ENCODE measurements at places on chromosomes 12 and 14. TPM values are rescaled to one million over a fixed set of nuclear protein-coding genes. Genes with fewer than 3 reads are reported as not detected.
A peak's percentile ranks its signal among the peaks of the same experiment; 100 is the strongest.

GRCh38 chr12:49231878-49232655 is 32.8 kb upstream of the TUBA1C start:
- no peak for DNase-seq

- no peak for DNase-seq
Measured at GRCh38 chr14:27242874-27243273, 645.0 kb upstream of the NOVA1 start.

DNA sequence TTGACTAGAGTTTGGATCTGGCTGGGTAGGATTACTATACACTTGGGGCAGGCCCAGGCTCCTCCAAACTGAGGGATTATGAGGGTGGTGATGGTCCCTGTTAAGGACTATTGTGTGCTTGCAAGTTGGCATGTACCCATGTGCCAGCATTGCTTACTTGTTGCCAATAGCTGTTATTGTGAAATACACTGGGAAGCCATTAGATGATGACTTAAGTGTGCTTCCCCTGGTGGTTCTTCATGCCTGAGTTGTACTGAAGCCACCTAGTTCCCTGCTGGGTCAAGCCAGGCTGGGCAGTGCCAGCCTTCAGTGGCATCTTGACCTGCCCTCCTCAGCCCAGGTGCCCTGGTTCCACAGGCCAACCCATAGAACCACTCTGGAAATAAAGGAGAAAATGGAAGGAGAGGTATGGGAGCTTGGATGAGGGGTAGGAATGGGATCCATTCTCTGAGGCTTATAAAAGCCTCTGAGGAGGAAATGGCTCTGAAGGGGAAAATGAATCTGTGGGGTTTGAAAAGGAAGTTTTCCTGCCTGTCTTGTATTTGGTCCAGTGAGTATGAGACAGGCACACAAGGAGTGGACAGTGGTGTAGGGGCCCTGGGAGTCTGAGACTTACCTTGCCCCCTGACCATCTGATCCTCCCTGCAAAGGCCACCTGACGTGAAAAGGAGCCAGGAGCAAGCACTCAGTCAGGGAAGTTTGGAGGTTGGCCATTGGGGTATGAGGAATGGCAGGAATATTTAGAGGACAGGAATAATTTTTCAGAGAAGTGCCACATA is 724 bp downstream of the LTB4R start:
- no peak for DNase-seq

DNA sequence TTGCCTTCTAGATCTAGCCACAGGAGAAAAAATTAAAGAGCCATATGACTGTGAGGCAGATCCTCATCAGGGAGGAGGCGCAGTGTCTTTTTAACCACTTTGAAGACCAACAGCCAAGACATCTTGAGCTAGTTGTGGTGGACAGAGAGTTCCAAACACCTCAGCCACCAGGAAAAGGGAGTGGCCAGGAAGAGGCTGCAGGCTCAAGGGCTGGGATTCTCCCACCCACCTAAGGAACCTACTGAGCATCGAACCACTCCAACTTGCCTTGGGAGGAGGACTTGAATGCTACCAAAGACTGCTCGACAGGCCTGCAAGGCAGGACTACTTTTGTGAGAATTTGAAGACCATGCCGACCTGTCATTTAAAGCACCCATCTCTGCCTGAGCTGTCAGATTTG is 14.5 kb upstream of the MDM2 start:
- no peak for DNase-seq

DNA sequence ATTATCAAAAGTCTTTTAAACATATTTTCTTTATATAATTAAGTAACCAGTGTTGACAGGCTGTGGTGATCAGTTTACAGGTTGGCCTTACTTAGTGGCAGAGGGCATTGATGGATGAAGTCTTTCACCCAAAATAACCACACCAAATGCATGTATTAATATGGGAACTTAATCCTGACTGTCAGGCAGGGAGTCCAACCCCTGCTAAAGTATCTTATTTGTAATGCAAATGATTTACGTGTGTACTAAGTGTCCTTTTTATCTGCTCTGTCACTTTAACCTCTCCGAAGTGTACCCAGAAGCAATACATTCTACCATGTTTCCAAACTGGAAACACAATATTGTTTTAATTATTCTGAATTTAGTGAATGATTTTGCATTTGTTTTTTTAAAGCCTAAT is 1.4 kb downstream of the MYBPC1 start:
- DNase-seq: no peak

GRCh38 chr12:64946132-64946829 is 121.8 kb downstream of the TBC1D30 start:
- DNase-seq: no peak

DNA sequence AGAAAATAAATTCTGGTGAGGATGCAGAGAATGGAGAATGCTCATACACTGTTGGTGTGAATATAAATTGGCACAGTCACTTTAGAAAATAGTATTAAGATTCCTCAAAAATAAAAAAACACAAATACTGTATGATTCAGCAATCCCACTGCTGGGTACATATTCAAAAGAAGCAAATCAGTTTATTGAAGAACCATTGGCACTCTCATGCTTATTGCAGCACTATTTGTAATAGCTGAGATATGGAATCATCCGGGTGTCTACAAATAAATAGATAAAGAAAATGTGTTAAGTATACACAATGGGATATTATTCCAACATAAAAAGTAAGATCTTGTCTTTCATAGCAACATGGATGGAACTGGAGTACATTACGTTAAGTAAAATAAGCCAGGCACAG is 579.4 kb upstream of the SEL1L start:
- DNase-seq: no peak

DNA sequence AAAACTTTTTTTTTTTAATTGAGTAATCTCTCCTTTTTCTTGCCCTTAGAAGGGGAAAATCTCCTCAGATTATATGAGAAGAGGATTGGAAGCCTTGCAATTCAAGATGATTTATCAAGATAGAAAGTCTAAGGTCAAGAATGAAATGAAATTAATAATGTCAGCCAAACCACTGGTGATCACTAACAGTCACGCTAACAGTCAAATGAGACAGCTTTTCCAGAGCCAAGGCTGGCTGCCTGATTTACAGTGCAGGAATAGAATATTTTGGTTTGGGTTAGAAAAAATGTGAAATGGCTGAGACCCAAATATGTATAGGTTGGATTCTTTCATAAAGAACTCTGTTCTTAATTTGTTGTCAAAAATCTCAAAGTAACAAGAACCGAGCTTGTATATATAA is 204.3 kb downstream of the PPM1H start:
- no peak for DNase-seq

- DNase-seq: no peak
Measured at GRCh38 chr12:124881123-124881522, 17.5 kb upstream of the SCARB1 start.

- DNase-seq: peak; percentile 5
Measured at GRCh38 chr14:104039214-104039613, 46.3 kb upstream of the ASPG start.

The JPH4 gene
- total RNA-seq: 0.25 TPM

The ANKS1B gene
- total RNA-seq: 0.54 TPM

Measured in activated CD8-positive, alpha-beta T cell treated with anti-CD3 and anti-CD28 coated beads for 36 hours (primary cell).